ENCODE measurements at places on chromosomes 11 and 22.

DNA sequence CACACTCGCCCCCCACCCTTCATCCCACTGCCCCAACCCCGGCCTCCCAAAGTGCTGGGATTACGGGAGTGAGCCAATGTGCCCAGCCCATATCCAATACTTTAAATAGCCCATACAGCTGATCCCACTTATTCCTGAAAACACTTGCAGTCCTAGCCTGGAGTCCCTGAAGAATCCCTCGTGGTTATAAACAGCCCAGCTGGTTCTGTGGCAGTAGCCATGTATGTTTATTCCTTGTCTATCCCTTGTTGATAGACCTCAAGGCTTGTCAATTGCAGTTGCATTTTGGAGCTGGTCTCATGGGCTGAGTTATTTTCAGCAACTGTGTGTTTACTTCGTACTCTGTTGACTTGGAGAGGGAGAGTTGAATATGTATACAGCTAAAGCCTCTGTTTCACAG is 21.5 kb upstream of the PAFAH1B2 start:
- DNase-seq, result no peak

GRCh38 chr22:32818446-32819115 is 17.1 kb downstream of the TIMP3 start:
- no peak for DNase-seq

- DNase-seq, result no peak
These were observed 97.6 kb downstream of the TRIM29 start for GRCh38 chr11:120040151-120040840.

DNA sequence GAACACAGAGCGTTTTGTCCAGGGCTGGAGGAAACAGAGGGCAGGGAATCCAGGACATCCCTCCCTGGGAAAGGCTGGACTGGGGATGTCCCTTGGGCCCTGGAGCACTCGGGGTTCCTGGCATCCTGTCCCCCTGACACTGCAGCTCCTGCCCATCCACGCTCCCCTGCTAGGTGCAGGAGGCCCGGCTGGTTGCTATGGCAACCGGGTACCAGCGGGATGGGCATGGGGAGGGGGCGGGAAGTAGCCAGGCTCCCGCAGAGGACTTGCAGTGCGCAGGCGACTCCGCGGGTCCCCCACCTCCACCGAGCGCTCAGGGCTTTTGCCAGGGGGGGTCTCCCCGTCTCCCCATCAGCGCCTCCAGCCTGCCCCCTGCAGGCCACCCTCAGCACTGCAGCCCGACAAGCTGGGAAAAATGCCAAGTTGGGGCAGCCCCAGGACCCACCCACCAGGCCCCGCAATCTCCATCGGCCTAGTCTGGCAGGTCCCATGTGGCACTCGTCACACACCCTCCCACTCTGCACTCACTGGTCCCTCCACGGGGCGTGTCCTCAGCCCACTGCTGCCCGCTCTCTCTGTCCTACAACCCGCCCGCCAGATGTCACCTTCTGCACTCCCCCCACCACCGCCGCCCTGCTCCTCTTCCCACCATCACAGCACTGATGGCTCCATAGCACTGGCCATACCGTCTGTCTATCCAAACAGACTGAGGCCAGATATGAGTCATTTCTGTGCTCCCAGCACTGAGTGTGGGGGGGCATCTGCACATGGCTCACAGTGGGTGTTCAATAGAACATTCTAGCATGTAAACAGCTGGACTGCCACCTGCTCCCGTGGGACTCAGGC is 31.5 kb downstream of the KIAA0930 start:
- no peak for DNase-seq

GRCh38 chr11:121304759-121305158 is 12.2 kb downstream of the SC5D start:
- no peak for DNase-seq

GRCh38 chr22:50678218-50678650 is 5.6 kb downstream of the SHANK3 start:
- no peak for DNase-seq

DNA sequence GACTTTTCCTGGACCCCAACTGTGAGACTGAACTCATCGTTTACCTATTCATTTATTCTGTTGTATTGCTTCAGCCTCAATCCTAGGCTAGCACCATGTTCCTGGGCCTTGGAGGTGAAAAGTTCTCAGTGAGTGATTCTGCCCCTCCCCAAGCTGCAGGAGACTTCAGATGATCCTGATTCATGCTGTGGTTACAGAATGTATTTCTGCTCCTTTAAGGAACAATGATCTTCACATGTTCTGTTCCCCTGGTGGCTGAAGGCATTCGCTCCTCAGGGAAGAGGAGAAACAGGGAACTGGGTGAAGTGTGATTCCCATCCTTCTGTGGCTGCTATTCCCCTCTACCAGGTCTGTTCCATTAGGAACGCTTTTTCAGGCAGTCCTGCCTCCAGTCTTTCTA is 2.4 kb downstream of the OR52E1 start:
- DNase-seq, result no peak

DNA sequence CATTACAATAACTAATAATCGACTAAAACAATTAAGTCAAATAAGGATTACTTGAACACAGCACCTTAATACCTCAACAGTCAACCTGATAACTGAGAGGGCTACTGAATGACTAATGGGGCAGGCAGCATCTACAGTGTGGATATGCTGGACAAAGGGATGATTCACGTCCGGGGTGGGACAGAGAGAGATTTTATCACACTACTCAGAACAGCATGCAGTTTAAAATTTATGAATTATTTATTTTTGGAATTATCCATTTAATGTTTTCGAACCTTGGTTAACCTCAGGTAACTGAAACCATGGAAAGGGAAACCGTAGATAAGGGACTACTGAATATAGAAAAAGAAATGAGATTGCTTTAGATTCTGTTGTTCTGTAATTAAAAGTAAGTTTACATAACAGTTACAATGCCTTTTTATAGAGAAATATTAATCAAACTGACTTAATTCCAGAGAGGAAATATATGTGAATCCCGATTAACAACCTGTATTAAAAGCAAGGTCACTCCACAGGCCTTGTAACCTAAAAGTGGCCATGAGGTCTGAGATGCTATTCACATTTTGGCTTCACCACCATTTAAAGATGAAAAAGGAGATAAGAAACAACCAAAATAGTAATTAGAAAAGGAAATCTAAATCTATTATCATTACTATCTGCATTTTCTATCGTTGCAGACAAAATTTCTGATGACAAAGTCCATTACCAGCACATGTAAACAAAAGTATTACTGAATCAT is 119.0 kb upstream of the TP53AIP1 start:
- no peak for DNase-seq

DNA sequence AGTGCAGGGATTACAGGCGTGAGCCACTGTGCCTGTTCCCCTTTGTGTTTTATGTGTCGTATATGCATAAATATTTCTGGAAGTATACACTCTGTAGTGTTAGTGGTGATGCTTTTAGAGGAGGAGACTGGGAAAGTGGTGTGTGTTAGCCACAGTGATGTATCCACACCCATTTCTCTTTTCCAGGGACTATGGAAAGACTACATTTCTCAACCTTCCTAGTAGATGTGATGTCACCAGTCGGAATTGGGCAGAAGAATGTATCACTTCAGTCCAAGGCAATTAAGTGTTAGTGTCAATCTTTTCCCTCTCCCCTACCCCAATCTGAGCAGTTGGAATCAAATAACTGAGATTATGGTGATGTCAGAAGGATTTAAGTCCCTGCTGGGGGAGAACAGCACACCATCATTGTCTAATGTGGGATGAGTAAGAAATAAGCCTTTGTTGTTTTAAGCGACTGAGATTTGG is 5.8 kb upstream of the ATG16L2 start:
- DNase-seq, result no peak

- DNase-seq, result no peak
These were observed 104.4 kb downstream of the MICAL2 start for GRCh38 chr11:12214751-12215150.

DNA sequence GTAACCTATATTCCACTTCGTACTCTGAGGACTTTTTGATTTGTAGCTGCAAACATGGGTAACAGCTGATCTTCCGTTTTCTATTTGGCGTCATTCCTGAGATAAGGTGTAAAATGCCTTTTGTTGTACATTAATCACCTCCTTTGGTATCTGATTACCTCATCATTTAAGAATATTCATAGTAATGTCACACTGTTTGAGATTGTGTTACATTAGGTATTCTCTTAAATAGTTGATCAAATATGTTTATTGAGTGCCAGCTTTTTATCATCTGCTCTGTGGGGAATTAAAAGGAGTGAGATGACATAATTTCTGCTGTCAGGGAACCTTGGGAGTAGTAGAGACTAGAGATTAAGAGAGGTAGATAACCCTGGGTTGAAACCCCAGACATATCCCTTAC is 5.9 kb downstream of the NCAM1 start:
- DNase-seq, result no peak

- no peak for DNase-seq
These were observed 1488.6 kb downstream of the BRD1 start for GRCh38 chr22:48338793-48339705.

- DNase-seq, result no peak
These were observed 87.1 kb upstream of the YWHAH start for GRCh38 chr22:31857247-31857646.

DNA sequence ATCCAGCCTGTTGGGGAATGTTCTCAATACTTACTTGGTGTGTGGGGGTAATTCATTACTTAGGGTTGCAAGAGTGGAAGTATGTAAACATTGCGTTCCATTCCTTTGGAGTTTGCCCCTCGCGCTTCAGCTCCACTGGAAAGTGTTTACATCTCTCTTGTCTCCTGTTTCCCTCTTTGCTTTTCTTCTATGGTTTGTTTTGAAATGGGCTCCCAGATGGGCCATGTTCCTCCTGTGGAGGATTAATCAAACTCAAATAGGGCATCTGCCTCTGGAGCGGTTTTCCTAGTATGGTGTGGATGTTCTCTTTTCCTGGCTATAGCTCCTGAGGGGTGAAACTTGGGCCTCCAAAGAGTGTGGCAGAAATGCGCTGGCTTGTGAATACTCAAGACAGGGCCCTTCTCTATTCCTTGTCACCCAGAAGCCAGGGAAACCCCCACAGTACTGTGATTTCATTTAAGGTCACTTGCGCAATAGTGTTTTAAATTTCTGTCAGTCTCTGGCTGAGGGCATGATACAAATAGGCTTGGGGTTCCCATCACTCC is 51.9 kb downstream of the CD44 start:
- no peak for DNase-seq

GRCh38 chr11:73298233-73298632 is 9.8 kb upstream of the ARHGEF17 start:
- no peak for DNase-seq

DNA sequence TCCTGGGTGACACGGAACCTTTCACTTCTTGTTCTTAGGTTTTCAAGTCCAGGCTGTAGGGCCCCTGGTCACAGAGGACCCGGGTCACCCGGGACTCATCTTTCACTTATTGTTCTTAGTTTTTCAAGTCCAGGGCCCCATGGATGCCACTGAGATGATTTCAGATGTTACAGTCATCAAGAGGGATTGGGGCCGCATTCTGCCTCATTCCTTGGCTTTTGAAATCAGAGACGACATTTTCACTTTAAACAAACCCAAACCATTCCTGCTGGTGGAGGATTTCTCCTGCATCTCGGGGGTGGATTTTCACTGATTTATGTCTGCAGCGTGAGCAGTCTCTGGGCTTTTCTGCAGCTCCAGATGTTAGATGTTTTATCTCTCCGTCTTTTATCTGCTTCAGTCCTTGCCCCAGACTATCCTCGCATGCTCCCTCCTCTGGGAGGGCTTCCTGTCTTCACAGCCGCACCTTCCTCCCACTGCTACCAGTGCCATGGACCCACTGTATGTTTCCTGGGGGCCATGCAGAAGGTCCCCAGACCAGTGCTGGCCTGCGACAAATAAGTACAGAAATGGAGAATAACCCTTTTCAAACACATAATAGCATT is 27.4 kb downstream of the FBLN1 start:
- no peak for DNase-seq

GRCh38 chr22:20239676-20240446 is 28.3 kb downstream of the RTN4R start:
- no peak for DNase-seq

GRCh38 chr11:12223771-12224536 is 113.6 kb downstream of the MICAL2 start:
- DNase-seq, result no peak

GRCh38 chr22:43884600-43885318 is 7.1 kb downstream of the PNPLA5 start:
- no peak for DNase-seq

GRCh38 chr11:127648583-127648982 is 648.0 kb upstream of the KIRREL3 start:
- DNase-seq, result no peak

DNA sequence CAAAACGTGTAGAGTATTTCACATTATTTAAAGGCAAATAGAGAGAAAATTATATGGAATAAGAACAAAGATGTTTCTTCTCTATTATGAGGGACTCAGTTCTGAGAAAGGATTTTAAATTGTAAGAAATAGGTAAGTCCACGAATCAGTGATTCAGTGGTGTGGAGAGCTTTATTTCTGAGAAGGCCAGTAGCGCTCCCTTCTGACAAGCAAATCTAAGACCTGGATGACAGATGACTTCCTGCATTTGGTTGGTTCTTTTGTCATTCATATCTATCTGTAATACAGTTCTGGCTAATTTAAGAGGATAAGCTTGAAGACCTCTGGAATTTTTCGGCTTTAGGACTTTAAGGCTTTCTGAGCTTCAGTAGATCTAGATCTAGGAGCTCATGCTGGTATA is 7.0 kb downstream of the CD3E start:
- no peak for DNase-seq

DNA sequence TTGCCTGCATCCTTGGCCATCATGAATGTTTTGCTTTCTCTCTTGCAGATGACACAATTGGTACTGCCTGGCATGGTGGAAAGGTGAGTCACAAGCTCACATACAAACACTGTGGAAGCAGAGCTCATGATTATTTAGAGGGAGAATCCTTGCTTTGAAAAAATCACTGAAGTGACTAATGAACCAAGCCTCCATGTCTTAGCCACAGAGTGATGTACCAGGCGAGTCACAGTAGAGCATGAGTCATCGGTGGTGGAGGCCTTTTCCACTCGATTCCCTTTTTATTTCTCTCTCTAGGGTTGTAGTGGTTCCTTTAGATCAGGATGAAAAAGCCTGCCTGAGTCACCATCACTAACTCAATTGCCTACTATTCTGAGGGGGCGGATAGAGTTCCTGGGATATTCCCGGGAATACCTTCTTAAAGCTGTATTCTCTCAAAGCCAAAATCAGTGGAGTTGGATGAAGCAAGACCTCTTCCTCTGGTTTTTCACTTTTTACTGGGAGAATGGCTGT is 49.6 kb upstream of the ALKBH3 start:
- no peak for DNase-seq

- no peak for DNase-seq
These were observed 23.5 kb upstream of the ARHGAP8 start for GRCh38 chr22:44728761-44729324.

DNA sequence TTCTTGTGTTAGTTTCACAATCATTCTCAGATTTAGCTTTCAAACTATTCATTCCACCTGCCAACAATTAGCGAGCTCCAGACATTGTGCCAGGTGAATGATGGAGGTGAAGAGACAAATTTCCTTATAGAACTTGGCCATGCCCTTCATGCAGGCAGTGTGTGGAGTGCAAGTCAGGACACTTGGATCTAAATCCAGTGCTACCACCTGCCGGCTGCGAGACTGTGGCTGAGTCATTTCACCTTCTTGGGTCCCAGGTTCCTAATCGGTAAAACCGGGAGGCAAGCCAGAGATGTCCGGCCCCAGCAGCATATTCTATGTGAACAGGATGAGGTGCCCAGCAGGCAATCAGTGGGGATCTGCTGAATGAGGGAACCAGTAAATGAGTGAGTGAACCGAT is 18.6 kb upstream of the EHF start:
- no peak for DNase-seq

Measured in cortex of kidney (tissue), 1 donor.